ENCODE measurements at places on chromosomes 16 and 17.

DNA sequence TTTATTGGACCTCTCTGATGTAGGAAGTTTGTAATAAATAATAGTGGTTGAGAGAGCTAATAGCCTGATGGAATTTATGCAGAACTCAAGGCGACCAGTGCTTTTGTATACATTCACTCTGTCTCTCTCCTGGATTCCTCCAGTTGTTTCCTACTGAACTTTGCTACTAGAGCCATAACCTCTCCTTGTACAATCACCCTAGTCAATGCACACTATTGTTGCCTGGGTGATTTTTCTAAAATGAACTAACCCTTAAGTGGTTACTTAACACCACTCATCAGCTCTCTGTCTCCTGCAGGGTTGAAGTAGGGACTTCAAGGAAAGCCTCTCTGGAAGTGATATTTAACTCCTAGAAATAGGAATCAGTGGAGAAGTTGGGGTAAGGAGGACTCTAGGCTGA, 9.7 kb downstream of the PHKB start:
- DNase-seq, result no peak

DNA sequence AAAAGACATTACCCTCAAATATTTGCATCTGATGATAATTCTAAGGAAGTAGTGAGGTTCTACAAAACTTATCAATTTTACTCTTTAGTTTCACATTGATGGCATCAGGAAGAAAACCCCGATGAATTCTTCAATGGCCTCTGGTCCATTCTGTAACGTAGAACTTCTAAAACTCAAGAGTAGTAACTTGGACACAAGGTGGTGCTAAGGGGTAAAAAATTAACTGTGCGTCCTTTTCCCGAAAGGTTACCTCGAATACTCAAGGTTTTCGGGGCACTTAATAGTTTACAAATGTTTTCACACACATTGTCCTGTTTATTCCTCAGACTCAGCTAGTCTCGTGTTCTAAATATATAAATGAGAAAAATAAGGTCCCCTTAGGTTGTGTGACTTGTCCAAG, 517.3 kb upstream of the ZFHX3 start:
- no peak for DNase-seq

DNA sequence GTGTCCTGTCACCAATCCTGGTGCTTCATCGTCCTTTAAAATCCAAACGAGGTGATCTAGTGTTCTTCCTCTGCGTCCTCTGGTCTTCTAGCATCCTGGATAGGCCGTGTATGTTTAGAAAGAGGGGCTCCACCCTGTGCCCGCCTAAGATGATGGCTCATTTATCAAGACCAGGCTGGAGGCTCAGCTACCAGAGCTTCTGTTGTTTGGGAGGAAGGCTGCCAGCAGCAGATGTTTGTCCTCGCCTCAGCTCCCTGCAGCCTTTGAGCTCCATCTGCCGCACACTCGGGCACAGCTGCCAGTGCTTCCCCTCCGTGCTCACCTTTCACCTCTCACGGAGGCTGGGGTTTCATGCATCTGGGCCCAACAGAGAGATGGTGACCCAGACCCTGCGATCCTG, 954.7 kb upstream of the RBFOX1 start:
- DNase-seq, result no peak

- DNase-seq, result no peak
Measured at GRCh38 chr16:10520869-10521578, 59.4 kb downstream of the EMP2 start.

- DNase-seq, result no peak
Measured at GRCh38 chr17:18143044-18143936, 34.7 kb downstream of the MYO15A start.

GRCh38 chr16:73354434-73354833, 306.5 kb upstream of the ZFHX3 start:
- no peak for DNase-seq

DNA sequence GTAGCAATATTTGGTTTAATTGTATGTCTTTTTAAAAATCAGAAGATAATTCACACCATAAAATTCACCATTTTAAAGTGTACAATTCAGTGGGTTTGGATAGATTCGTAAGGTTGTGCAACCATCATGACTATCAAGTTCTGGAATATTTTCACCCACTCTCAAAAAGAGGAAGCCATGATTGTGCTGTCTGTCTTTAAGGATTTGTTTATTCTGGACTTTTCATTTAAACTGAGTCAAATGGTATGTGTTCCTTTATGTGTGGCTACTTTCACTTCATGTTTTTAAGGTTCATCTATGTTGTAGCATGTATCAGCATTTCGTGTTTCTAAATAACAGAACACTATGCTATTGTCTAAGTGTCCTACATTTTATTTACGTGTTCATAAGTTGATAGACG, 68.1 kb upstream of the CPHXL start:
- DNase-seq, result no peak

- no peak for DNase-seq
Measured at GRCh38 chr17:73969956-73970355, 233.5 kb upstream of the RPL38 start.

All from mesothelial cell of epicardium (in vitro differentiated cells).